Stimulated activated naive B cell treated with anti-CD40 and anti-IgM and Interleukin-4, amounts not matched to agents 10 μg/mL and 1 μg/mL and 100 μg/mL, for 72 hours (primary cell): ENCODE measurements at places on chromosomes 5 and 9.

- no peak for DNase-seq
Measured at GRCh38 chr5:131163276-131164119, 1.6 kb downstream of the HINT1 start.

DNA sequence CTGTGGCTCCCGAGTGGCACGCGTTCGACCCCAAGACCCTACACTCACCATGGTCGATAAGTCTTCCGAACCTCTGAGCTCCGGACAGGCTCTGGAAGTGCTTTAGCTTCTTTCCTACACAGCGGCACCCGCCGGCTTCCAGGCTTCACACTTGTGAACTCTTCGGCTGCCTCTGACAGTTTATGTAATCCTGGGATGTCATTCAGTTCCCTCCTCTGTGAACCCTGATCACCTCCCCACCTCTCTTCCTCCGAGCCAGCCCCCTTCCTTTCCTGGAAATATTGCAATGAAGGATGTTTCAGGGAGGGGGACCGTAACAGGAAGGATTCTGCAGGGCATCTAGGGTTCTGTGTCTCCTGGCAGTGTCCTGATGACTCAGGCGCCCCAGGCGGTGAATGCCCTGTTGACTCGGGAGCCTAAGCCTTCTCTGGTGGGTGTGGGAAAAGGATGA lies at the start of gene CD14:
Gene CD14, minus strand, starts transcription at position 155 of the 451 bp plus-strand sequence. Its CDS starts 104 bp downstream, at position 51.
- no peak for DNase-seq

DNA sequence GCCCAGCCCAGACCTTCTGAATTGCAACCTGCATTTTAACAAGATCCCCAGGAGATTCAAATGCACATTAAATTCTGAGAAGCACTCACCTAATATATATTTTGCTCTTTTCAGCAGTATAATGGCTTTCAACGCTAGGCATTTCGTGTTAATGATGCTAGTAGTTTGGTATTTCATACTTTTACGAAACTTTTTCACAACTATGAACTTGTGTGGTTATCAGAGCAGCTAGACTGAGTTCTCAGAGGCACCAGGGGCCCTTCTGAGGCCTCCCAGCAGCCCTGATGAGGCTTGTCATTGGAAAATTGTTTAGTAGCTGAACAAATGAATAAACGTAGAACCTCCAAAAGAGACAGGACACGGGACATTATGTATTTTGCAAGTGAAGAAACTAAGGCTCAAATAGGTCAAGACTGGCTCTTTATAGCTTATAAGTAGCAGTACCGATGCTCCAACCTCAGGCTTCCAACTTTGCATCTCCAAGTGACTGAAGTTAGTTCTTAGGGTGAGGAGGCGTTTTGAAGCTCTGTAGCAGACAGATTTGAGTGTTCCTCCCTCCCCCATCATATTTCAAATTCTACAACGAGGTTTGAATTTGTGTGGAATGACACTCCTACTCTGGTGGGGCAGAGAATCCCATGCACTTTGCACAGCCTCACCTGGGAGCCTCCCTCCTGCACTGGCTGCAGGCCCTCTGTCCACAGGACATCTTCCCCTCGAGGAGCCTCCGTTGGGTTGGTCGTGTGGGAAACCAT lies 121.1 kb upstream of the SLC25A48 start:
- no peak for DNase-seq

DNA sequence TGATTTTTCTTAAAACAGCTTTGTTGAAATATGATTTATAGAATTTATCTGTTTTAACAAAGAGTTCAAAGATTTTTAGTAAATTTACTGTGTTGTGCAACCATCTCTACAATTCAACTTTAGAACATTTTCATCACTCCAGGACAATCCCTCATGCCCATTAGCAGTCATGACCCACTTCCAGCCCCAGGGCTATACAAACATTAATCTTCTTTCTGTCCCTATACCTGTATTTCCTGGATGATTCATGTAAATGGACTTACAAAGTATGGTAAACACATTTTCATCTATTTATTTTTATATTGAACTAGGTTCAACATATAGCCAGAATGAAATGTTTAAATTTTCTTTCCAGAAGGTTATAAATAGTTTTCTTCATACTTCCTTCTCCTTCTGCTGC lies 127.8 kb upstream of the CCDC180 start:
- DNase-seq, result no peak

GRCh38 chr5:110630350-110630749 lies 96.1 kb downstream of the TMEM232 start:
- no peak for DNase-seq

DNA sequence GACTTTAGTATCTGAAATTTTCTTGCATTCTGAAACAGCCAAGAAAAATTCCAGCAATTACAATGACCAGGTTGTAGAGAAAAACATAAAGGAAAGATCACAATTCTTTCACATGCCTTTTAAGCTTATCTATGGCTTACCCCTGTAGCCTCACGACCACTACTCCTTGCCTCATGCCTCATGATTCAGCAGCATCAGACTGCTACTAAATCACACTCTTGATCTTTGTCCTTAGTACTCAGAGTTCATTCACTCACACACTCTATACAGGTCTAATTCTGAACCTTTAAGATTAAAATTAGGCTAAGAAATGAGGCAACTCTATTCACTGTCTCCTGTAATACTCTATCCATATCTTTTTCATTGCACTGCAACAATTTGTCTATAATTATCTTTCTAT lies 415.1 kb downstream of the MLLT3 start:
- DNase-seq, result no peak

DNA sequence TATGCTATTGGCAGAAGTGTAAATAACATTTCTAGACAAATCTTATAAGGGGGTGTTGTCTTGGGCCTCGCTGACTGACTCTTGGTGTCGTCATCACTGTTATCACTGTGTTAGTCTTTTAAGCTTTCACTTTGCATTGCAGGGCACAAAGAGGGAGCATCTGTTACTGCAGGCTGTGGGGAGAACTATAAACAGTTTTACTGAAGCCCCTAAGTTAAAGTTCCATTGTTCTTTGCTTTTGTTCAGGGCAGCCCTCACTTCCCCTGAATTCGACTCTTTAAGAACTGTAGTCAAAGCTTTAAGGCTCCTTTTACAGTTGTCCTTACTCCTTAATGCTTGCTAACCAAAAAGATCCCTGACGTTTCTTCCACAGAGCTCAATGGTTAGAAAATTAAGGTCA lies 605.0 kb downstream of the RAB3C start:
- DNase-seq, result no peak

GRCh38 chr9:22857316-22857715 lies 410.7 kb downstream of the DMRTA1 start:
- no peak for DNase-seq

DNA sequence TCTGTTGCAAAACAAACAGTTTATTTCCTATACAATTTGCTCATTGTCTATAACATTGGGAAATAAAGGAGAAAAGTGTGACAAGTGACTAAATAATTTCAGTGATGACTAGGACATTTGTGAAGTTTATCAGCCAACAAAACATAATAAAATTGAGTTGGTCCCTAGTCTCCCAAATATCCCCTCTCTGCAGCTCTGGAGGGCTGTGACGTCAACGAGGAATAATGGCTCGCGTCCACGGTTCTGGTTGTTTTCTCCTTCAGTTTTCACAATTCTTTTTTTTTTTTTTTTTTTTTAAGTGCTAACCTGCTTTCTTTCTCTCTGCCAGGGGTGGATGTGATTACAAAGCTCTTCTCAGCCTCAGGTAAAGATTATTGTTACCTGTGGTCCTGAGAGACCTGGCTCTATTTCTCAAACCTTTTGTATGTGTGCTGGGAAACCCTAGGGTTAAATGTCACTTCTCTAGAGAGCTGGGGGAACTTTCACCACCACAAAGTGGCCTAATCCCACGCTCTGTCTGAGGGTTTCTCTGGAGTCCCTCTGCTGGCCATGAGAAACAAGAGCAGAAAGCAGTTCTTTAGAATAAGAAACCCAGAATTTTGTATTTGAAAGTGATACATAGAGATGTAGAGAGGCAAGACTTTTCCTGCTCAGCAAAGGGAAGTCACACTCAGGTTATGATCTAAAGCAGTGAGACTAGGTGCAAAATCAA lies 36.2 kb upstream of the ANKRD55 start:
- peak; percentile 57 for DNase-seq

DNA sequence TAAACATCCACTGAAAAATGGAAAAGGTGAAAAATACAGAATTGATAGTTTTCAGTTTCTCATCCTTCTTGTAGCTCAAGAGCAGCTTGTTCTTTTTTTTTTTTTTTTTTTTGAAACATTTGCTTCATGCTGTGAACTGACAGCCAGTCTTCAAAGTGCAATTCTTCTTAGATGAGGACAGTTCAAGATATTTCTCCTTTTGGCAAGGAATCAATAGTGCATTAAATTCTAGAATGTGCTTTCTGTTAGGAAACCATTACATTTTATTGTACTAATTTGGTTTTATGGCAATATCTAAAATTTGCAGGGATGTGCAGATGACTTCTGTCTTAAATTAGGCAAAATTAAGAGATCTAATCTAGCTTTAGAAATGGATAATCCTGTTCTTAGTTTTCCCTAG lies 969.3 kb upstream of the ACO1 start:
- no peak for DNase-seq

DNA sequence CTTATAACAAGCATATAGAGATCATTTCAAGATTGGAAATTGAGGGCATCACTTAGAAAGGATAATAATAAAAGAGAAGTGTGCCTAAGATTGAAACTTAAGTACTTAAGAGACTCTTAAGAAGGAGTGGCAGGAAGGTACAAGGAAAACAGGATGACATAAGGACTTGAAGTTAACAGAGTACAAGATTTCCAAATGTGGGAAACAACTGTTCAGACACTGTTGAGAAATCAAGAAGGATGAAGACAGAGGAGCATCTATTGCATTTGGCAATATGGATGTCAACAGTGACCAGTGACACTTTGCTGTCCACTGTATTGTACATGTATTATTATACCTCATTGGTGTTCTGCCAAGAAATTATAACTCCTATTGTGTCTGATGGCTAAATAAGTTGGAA lies 157.8 kb upstream of the PTGER4 start:
- no peak for DNase-seq

- no peak for DNase-seq
Measured at GRCh38 chr5:65508978-65509377, 27.3 kb upstream of the ADAMTS6 start.

DNA sequence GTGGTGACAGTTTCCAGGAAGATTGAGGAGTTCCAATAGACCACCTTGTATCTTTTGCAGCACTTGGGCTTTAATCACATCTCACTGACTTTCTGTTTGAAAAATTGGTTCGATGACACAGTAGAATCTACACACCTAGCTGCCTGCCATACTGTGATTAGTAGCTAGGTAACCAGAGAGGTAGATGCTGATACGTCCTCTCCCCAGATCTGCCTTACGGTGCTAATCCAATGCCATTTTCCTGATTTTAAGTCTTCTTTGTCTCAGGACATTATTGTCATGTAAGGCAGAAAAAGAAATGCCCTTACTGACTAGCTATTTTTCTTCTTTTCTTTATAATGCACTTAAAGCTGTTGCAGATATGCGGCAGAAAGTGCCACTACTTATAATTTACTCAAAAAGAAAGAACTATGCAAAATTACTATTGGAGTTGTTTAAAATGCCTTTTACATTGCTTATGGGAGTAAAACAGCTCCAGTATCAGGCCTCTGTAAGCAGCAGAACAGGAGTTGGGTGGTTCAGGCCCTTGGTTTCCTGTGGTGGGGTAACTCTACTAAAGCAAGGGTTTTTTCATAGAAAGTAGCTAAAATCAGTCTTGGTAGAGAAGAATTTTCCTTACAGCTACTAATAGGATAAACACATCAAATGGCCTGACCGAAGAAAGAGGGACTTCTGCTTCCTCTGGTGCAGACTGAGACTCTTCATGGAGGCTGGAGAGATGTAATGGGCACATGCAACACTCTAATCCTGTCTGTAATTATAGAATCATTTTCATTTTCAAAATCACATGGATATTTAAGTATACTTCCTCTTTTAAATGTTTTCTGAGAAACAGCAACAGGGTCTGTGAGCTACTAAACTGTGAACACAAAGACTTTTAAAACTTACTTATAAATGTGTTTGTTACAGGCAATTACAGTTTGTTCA lies 177.2 kb downstream of the MAPKAP1 start:
- no peak for DNase-seq

GRCh38 chr9:117957267-117957666 lies 253.1 kb downstream of the TLR4 start:
- no peak for DNase-seq

- no peak for DNase-seq
Measured at GRCh38 chr5:134206627-134207160, 19.2 kb downstream of the PPP2CA start.

- no peak for DNase-seq
Measured at GRCh38 chr9:76921165-76921564, 15.3 kb upstream of the PRUNE2 start.

- peak; percentile 29 for DNase-seq
Measured at GRCh38 chr5:173707392-173707791, 90.9 kb upstream of the BOD1 start.

DNA sequence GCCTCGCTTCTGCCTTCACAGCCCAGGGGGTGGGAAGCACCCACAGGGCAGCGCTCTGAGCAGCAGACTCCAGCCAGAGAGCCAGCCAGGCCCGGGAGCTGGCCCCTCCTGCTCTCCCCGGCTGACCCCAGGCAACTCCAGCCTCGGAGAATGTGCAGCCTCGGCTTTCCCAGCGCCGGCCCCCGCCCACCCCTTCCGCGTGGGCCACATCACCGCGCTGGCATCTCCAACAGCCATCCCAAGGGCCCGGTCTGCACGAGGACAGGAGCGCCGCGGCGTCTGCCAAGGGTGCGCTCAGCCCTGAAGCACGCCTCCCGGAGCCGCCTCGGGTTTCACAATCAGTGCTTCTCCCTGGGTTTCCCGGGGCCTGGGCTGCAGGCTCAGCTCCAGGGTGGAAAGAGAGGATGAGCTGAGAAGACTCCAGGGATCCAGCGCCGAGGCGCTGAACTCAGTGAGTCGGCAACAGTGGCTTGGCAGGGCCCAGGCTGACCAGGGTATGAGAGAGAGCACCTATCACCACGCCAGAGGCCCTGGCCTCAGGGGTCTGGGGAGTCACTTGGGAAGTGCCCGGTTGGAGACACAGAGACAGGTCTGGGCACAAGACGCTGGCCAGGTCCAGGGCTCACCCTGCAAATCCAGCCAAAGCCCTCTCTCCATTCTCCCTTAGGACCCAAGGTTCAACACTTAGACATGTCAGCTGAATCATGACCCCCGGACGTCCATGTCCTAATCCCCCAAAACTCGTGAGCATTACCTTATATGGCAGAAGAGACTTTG lies 79.6 kb downstream of the ADAMTS2 start:
- DNase-seq, result no peak

- no peak for DNase-seq
Measured at GRCh38 chr9:303502-303901, 88.8 kb downstream of the DOCK8 start.

DNA sequence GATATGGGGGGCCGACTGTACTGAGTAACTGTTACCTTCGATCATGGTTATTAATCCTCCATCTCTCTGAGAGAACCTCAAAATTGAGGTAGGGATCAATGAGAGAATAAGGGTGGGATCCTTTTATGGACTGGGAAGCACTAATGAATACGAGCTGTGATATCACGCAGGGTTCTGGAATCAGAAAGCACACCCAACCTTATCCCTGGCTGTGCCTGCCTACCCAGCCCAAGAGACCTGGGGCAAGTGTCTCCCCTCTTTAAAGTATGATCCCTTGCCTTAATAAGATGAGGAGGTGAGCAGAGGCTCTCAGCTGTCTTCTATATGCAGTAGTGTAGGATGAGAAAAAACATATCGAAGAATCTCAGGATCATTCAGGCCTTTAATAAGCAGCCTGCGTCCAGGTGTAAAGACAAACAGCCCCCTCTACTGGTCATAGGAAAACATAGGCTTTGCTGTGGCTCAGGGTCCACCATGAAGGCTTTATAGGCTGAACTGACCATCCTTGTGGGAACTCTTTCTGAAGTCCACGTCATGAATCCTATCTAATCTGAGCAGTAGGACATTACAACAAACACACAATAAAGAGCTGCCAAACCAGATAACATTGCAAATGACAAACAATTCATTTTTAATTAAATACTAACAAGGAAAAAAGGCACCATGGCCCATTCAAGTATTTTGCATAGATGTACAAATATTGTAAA lies 16.8 kb downstream of the NIPAL4 start:
- no peak for DNase-seq
